CD4-positive, alpha-beta T cell treated with Interleukin-15 for 4 hours (primary cell): ENCODE measurements at places on chromosomes 3 and 15.

DNA sequence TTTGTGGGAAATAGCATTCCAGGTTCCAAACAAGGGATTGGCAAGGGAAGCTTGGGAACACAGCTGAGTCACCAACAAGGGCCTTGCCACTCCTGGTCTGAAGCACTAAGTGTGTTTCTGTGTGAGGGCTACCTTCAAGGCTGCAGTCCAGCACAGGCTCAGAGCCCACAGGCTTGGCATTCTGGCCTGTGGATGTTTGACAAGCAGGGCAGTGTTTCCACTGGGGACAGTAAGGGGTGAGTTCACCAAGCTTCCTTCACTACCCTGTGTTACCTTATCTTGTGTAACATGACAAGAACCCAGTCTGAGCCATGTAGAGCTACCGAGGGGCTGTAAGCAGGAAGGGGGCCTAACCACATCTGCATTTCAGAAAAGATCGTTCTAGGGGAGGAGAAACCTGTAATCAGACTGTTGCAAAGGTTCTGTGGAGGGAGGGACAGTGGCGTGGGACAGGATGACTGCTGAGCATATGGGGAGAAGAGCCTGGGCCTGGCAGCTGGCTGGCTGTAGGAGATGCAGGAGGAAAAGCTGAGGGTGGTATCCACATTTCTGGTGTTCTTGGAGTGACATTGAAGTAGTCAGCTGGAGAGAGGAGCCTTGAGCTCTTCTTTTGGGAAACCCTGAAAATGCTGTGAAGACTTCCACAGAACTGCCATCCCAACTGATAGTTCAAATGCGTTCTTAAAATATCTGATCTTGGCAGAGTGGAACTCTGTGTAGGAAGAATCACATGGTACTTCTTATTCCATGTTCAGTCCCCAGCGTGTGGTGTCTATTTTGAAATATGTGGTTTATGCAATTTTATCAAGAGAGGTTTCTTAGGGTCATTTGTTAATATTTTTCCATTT is 61.3 kb downstream of the CTDSPL start:
- no peak for DNase-seq

- no peak for DNase-seq
These were observed 18.2 kb upstream of the B4GALT4 start for GRCh38 chr3:119258915-119259314.

- peak; percentile 74 for DNase-seq
These were observed 4.4 kb upstream of the CD200R1 start for GRCh38 chr3:112979244-112979832.

- DNase-seq, result no peak
These were observed 58.3 kb downstream of the HES1 start for GRCh38 chr3:194194051-194194756.

GRCh38 chr3:5974630-5975322 is 787.3 kb downstream of the EDEM1 start:
- no peak for DNase-seq

GRCh38 chr3:67018105-67018788 is 20.1 kb downstream of the KBTBD8 start:
- DNase-seq, result no peak

DNA sequence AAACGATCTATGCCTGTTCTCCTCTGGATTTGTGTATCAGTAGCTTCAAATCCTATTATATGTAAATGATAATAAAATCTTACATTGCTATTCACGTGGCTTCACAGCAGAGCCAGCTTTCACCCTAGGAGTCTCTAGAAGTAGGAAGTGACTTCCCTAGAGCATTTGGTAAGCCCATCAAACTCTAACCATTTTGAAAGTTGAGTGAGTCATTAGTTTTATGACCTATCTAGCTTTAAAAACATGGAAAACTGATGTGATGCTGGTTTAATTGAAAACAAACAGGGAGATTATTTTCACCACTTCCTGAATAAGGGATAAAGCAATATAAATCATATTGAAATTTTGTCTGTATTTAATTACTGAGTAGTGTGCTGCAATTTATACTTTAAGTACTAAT is 275.2 kb downstream of the EPHA6 start:
- no peak for DNase-seq

DNA sequence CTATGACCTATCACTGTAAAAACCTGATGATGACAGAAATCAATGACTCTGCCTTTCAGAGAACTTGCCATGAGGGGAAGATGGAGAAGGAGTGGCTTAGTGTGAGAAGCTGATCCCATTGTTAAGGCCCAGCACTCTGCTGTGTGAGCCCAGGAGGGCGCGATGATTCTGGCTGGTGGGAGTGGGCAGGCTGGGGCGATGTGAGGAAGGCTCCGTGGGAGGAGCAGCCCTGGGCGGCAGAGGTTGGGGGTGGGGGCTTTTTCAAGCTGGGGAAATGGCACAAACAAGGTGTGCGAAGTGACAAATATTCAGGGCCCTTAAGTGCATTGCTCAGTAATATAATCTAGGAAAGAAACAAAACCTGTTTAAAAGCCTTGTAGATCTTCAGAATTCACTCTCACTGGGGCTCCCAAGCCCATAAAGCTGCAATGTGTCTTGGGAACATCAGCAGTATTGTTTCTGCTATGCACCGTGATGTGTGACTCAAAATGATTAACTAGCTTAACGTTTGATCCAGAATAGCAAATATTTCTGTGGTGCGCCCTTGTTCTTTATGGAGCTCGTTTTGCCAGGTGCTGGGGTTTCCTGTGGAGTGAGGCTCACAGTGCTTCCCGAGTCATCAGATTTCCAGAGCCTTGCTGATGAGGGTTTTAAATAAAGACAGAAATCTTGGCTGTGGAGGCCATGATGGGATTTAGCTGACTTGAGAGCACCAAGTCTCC is 141.0 kb downstream of the CHDH start:
- no peak for DNase-seq

- no peak for DNase-seq
These were observed 262.3 kb upstream of the LYSMD4 start for GRCh38 chr15:99995543-99995942.

- DNase-seq, result peak; percentile 48
These were observed 38.0 kb upstream of the COPB2 start for GRCh38 chr3:139427283-139428060.

GRCh38 chr3:155402656-155403055 is 109.2 kb upstream of the STRIT1 start:
- DNase-seq, result no peak

- DNase-seq, result no peak
These were observed 662.9 kb downstream of the NLGN1 start for GRCh38 chr3:174060431-174060830.

- no peak for DNase-seq
These were observed 40.1 kb upstream of the MTMR10 start for GRCh38 chr15:31031471-31032067.
